AG10803 (cell line): ENCODE measurements at places on chromosomes 7 and 10.

DNA sequence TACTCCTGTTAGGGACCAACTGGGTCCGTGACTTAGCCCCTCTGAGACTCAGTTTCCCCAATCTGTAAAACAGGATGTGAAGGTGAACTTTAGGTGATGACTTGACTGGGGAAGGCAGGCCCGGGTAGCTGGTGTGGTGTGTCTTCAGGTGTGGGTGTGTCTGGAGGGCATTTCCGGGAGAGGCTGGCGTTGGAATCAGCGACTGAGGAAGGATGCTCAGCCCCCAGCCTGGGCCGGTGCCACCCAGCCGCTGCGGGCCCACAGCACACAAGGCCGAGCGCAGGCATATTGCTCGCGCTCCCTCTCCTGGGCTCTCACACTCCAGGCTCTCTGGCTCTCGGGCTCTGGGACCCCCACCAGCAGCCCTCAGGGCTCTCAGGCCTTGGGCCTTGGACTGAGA lies 31.7 kb upstream of the CNPY1 start:
- no peak for DNase-seq

GRCh38 chr7:141700848-141701371 lies 1.1 kb downstream of the DENND11 start:
- no peak for DNase-seq

GRCh38 chr7:134422638-134423037 lies 36.3 kb downstream of the AKR1B1 start:
- no peak for DNase-seq

DNA sequence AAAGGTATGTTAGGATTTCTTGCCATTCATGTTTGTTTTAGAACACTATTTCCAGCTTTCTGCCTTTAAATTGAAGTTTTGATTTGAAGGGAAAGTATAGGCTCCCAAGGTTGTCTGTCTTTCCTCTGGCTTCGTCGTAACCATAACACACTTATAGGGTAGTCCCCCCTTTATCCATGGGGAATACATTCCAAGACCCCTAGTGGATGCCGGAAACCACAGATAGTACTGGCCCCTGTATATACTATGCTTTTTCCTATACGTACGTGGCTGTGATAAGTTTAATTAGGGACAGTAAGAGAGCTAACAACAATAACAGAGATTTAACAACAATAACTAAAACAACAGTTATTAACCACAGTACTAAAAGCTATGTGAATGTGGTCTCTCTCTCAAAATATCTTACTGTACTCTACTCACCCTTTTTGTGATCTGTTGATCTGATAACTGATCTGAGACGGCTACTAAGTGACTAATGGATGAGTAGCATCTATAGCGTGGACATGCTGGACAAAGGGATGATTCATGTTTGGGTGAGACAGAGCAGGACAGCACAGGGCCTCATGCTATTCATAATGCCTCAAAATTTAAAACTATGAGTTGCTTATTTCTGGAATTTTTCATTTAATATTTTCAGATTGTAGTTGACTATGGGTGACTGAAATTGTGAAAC lies 273.1 kb downstream of the AUTS2 start:
- peak; percentile 70 for DNase-seq
